ENCODE measurements at places on chromosomes 3 and 15. TPM values are rescaled to one million over a fixed set of nuclear protein-coding genes. Genes with fewer than 3 reads are reported as not detected.

DNA sequence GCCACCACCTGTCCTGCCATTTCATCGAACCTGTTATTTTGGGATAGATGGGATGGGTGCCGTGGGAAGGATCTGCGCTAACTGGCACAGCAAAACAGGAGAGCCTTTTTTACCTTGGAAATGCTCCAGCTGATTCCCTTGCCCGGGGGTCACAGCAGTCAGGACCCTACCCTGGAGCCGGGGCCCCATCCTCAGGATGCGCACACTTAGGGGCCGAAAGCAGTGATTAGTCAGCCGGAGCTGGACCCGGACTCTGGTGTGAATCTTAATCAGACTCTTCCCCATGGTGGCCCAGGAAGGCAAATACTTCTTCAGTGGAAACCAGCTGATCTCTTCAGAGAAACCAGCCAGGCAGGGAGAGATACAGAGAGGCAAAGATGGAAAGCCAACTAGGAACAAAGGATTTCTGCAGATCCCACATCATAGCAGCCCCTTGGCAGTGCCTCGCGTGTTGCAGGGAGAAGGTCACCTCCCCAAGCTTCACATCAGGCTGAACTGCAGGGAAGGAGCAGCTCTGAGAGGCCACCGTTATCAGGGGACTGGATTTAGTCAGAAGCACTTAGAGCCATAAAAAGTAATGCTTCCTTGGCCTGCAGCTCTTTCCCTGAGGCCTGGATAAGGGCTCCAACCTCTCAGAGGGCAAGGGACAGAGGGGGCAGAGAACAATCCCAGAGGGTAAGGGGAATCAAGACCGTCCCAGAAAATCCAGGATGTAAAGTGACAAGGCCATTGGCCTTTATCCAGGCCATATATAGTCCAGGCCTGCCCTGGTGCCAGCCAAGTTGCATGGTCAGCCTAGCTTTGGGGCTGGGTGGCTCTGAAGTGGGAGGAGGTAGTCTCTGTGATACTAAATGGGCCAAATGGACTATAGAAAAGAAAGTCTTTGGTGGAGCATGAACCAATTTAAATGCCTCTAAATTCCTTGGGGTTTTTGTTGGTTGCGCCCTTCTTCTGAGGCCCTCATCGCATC, 52.9 kb downstream of the WDR76 start:
- DNase-seq, result no peak

The CILP gene
- total RNA-seq, result 0.13 TPM

The RTP1 gene
- not detected for total RNA-seq

GRCh38 chr3:161314836-161315395, 56.4 kb downstream of the SPTSSB start:
- no peak for DNase-seq
